Peyer's patch (tissue), 4 donors: ENCODE measurements at places on chromosomes 12 and 14. TPM values are rescaled to one million over a fixed set of nuclear protein-coding genes. Genes with fewer than 3 reads are reported as not detected.

DNA sequence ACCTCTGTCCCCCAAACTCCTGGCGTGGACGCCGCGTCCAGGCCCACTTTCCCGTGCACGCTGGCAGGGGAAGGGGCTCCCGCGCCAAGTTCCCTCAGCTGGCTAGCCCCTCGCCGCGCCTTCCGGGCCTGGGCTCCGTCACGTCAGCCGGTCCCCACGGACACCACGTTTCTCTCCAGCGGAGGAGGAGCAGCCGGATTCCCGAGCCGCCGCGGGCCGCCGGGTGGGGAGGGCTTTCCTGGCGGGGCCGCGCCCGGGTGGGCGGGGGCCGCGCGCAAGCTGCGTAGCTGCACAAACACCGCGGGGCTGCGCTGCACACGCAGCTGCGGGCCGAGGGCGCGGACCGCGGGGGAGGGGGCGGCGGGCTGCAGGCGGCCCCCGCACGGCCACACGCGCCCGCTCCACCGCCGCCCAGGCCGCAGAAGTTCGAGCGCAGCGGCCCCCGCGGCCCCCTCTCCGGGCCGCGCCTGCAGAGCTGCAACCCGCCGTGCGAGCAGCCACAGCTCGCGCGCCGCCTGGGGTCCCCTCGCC, 45.1 kb upstream of the PNMA1 start:
- H3K4me3 ChIP-seq: peak overlapping the region; percentile 87
- peak overlapping the region; percentile 100 for H3K27ac ChIP-seq
- peaks cover 53% of the 10 kb centered on the region for H3K4me1 ChIP-seq
- H3K36me3 ChIP-seq: no peaks in the 10 kb centered on the region
- H3K27me3 ChIP-seq: no peaks in the 10 kb centered on the region
- no peak for DNase-seq

DNA sequence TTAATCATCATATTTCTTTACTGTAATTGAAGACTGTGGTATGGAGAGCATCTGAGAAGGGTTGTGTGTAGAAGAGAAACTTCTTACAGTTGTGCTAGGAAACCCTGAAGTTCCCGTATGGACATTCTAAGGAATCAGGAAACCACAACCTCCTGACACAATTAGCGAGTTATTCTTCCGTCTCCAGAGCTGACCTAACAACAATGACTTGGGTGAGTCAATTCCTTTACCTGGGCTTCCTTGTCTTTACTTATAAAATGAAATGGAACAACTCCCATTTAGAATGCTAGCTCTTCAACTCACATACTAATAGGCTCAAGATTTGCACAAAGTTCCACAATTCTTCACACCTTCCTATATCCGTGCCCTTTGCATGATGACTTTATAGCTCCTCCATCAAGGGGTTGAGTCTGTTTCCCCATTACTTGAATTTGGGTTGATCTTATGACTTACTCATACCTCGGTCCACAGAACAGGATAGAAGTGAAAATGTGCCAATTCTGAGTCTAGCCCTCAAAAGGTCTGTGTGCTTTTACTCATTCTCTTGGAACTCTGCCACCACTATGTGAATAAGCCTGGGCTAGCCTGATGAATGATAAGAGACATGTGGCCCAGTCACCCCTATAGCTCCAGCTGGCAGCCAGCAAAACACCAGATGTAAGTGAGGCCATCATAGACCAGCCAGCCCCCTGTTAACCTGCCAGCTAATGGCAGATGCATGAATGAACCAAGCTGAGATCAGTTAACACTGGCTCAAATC, 459.4 kb downstream of the ETNK1 start:
- H3K4me1 ChIP-seq: no peaks in the 10 kb centered on the region
- no peaks in the 10 kb centered on the region for H3K36me3 ChIP-seq
- no peak overlapping the region for H3K4me3 ChIP-seq
- DNase-seq: no peak
- H3K27ac ChIP-seq: no peak overlapping the region

DNA sequence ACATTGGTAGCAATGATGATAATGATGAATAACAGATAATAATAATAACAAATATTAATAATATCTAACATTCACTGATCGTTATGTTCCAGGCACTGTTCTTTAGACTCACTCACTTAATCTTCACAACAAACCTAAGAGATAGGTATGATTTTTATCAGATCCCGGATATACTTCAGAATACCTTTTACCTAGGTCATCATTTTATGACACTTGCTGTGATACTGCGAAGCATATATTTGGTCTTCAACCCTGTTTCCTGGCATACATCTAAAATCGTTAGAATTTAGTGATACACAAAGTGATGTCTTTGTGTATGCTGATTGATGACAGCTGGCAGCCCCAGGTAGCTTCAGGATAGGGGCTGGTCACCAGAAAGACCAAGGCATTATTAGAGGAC, 46.1 kb downstream of the SLC41A2 start:
- no peak overlapping the region for H3K4me3 ChIP-seq
- no peak overlapping the region for H3K27ac ChIP-seq
- H3K4me1 ChIP-seq: no peaks in the 10 kb centered on the region
- no peaks in the 10 kb centered on the region for H3K27me3 ChIP-seq
- no peak for DNase-seq
- no peaks in the 10 kb centered on the region for H3K36me3 ChIP-seq

DNA sequence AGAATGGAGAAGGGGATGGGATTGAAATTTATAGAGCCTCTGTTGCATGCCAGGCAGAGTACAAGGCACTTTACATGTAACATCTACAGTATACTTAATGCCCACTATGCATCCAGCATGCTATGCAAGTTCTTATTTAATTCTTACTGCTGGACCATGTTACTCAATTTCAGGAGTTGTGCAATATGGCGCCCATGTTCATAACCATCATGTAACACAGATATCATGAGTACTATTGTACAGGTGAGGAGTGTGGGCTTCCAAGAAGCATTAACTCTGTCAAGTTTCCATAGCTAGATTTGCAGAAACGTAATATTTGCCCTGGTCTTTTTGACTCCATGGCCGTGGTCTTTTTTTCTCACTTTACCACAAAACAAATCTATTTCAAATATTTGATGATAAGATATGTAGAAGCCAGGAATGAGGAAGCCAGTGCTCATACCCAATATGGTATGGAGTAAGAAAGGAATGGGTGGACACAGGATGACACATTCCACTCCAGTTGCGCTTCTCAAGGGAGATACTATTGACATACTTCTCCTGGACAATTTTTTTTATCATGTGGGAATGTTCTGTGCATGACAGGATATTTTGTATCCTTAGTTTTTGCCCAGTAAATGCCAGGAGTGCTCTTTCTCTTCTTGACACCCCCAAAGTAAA, 191.8 kb downstream of the C12orf75 start:
- H3K36me3 ChIP-seq: no peaks in the 10 kb centered on the region
- no peaks in the 10 kb centered on the region for H3K27me3 ChIP-seq
- no peaks in the 10 kb centered on the region for H3K4me1 ChIP-seq
- no peak overlapping the region for H3K4me3 ChIP-seq
- DNase-seq: no peak

- H3K4me1 ChIP-seq: no peaks in the 10 kb centered on the region
- H3K27me3 ChIP-seq: no peaks in the 10 kb centered on the region
- no peak overlapping the region for H3K4me3 ChIP-seq
- no peak for DNase-seq
These were observed 13.0 kb downstream of the SLC25A3 start for GRCh38 chr12:98606359-98606988.

DNA sequence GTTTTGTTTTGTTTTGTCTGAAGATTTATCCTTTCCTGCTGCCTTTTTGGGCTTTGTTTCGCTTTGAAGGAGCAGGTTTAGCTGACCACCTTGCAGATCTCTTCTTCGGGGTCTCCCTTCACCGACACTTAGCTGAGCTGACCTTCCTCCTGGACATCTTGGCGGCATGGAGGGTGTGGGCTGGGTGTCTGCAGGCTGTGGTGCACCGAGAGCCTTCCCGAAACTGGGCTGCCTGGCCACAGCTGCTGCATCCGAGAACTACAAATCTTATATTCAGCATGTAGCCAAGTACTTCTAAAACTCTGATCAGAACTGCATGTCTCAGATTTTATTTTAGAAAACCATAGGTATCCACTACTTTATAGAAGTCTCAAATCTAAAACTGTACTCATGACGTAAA, 84.9 kb downstream of the PPFIBP1 start:
- peak overlapping the region; percentile 28 for H3K27ac ChIP-seq
- no peaks in the 10 kb centered on the region for H3K27me3 ChIP-seq
- no peak for DNase-seq
- H3K4me3 ChIP-seq: no peak overlapping the region
- no peaks in the 10 kb centered on the region for H3K36me3 ChIP-seq

- no peak overlapping the region for H3K4me3 ChIP-seq
- no peak overlapping the region for H3K27ac ChIP-seq
- no peaks in the 10 kb centered on the region for H3K4me1 ChIP-seq
- no peaks in the 10 kb centered on the region for H3K36me3 ChIP-seq
- DNase-seq: no peak
These were observed 126.7 kb downstream of the PHETA1 start for GRCh38 chr12:111242184-111242583.

GRCh38 chr14:83533734-83534133, 1996.2 kb upstream of the FLRT2 start:
- DNase-seq: no peak
- no peak overlapping the region for H3K4me3 ChIP-seq
- no peaks in the 10 kb centered on the region for H3K27me3 ChIP-seq
- no peaks in the 10 kb centered on the region for H3K36me3 ChIP-seq

DNA sequence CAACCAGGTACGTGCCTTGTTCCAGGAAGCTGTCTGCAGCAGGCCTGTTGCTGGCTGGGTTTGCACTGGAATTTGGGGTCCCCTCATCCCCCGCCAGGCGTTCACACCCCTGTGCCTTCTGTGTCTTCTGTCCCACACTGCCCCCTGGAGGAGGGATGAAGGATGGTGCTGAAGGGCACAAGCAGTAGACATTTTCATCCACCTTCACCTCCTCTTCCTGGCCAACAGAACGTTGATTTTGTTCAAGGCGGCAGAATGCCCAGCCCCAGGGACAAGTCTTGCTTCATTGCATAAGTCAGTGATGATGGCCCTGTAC, 122.1 kb downstream of the CALM1 start:
- no peak overlapping the region for H3K4me3 ChIP-seq
- no peaks in the 10 kb centered on the region for H3K36me3 ChIP-seq
- DNase-seq: peak; percentile 71
- no peaks in the 10 kb centered on the region for H3K27me3 ChIP-seq
- H3K4me1 ChIP-seq: peaks cover 8% of the 10 kb centered on the region

- H3K36me3 ChIP-seq: no peaks in the 10 kb centered on the region
- no peak overlapping the region for H3K27ac ChIP-seq
- no peaks in the 10 kb centered on the region for H3K4me1 ChIP-seq
- no peak for DNase-seq
- no peaks in the 10 kb centered on the region for H3K27me3 ChIP-seq
- H3K4me3 ChIP-seq: no peak overlapping the region
These were observed 414.9 kb downstream of the APAF1 start for GRCh38 chr12:99059824-99060511.

- H3K27me3 ChIP-seq: no peaks in the 10 kb centered on the region
- no peaks in the 10 kb centered on the region for H3K36me3 ChIP-seq
- no peaks in the 10 kb centered on the region for H3K4me1 ChIP-seq
- H3K27ac ChIP-seq: no peak overlapping the region
- H3K4me3 ChIP-seq: no peak overlapping the region
- DNase-seq: no peak
These were observed 28.5 kb upstream of the NXPH4 start for GRCh38 chr12:57188090-57188425.

GRCh38 chr14:56297449-56297848, 179.2 kb downstream of the PELI2 start:
- H3K36me3 ChIP-seq: peaks cover 9% of the 10 kb centered on the region
- no peak for DNase-seq
- no peaks in the 10 kb centered on the region for H3K4me1 ChIP-seq
- no peak overlapping the region for H3K4me3 ChIP-seq

GRCh38 chr12:120540445-120540844, 6.3 kb downstream of the RNF10 start:
- H3K27ac ChIP-seq: no peak overlapping the region
- DNase-seq: no peak
- no peak overlapping the region for H3K4me3 ChIP-seq
- peaks cover 16% of the 10 kb centered on the region for H3K36me3 ChIP-seq

DNA sequence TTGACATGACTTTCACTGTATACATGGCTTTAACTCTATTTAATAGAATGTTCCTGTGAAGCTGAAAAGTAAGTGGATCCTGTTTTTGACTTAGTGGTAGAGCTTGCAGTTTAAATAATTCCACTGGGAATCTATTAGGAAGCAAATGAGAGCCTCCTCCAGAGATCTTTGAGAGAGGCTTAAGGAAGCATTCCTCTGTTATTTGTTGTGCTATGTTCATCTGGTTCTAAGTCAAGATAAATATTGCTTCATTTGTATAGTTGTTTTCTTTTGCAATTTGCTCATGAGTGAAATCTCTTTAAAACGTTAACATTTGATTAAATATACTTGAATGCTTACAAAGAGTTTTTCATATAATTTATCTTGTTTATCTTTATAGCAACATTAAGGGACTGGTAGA, 70.4 kb downstream of the TMTC2 start:
- no peaks in the 10 kb centered on the region for H3K4me1 ChIP-seq
- H3K36me3 ChIP-seq: no peaks in the 10 kb centered on the region
- no peak overlapping the region for H3K27ac ChIP-seq
- DNase-seq: no peak
- no peak overlapping the region for H3K4me3 ChIP-seq
- H3K27me3 ChIP-seq: no peaks in the 10 kb centered on the region

DNA sequence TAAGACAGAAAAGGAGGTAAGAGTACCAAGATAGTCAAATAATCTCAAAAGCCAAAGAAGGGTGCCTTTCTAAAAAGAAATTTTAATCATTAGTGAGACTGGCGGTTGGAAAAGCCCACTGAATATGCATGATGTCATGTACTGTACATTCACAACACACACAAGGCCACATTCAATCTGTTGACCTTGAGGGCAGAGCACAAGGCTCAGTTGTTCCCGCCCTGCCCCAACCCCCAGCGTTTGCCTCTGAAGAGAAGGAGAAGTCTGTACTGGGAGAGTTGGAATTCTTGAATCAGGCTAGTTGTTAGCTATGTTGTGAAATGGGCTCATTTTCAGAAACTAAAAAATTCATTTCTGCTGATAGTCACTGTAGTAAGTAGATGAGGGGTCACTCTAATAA, 50.2 kb upstream of the NID2 start:
- DNase-seq: no peak
- no peak overlapping the region for H3K27ac ChIP-seq
- no peaks in the 10 kb centered on the region for H3K4me1 ChIP-seq
- H3K27me3 ChIP-seq: no peaks in the 10 kb centered on the region
- no peak overlapping the region for H3K4me3 ChIP-seq
- H3K36me3 ChIP-seq: no peaks in the 10 kb centered on the region

GRCh38 chr14:54138354-54139038, 181.9 kb upstream of the BMP4 start:
- no peaks in the 10 kb centered on the region for H3K27me3 ChIP-seq
- H3K4me3 ChIP-seq: no peak overlapping the region
- H3K4me1 ChIP-seq: no peaks in the 10 kb centered on the region
- H3K36me3 ChIP-seq: no peaks in the 10 kb centered on the region
- no peak for DNase-seq
- no peak overlapping the region for H3K27ac ChIP-seq

The GOLT1B gene
- 20.1 TPM for total RNA-seq

The INSM2 gene
- total RNA-seq: not detected

The SRGAP1 gene
- total RNA-seq: 92.4 TPM

The SYT1 gene
- total RNA-seq: 2.0 TPM

The SLC22A17 gene
- total RNA-seq: 1.6 TPM

The WNT1 gene
- total RNA-seq: not detected

The CDCA3 gene
- total RNA-seq: 51.2 TPM
